ENCODE measurements at places on chromosomes 2 and 18. TPM values are rescaled to one million over a fixed set of nuclear protein-coding genes. Genes with fewer than 3 reads are reported as not detected.

- H3K27me3 ChIP-seq = no peaks in the 10 kb centered on the region
- H3K27ac ChIP-seq = no peak overlapping the region
- no peak for DNase-seq
- H3K4me1 ChIP-seq = no peaks in the 10 kb centered on the region
- no peaks in the 10 kb centered on the region for H3K36me3 ChIP-seq
Measured at GRCh38 chr18:616380-616995, 19.7 kb downstream of the CLUL1 start.

DNA sequence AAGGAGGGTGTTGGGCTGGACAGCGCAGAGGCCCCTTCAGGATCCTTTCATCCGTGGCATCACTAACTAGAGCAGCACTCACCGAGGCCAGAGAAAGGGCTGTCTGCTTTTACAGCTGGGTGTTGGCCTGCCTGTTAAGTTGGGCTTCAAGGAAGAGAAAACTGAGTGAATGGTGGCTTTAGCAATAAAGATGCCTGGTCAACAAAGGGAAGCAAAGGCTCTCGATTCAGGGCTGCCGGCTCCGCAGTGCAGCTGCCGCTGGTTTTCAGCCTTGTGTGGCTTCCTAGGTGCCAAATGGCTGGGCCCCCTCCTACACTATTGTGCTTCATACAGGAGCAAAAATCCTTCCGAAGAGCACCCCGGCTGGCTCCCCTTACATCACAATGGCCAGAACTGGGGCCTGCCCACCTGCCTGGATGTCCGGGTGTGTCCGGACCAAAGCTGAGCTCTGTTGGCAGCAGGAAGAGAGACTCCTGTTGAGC, 61.0 kb upstream of the GPR45 start:
- H3K27me3 ChIP-seq = no peaks in the 10 kb centered on the region
- no peaks in the 10 kb centered on the region for H3K4me1 ChIP-seq
- peak; percentile 13 for DNase-seq
- no peak overlapping the region for H3K27ac ChIP-seq
- H3K36me3 ChIP-seq = no peaks in the 10 kb centered on the region
- H3K4me3 ChIP-seq = no peak overlapping the region

DNA sequence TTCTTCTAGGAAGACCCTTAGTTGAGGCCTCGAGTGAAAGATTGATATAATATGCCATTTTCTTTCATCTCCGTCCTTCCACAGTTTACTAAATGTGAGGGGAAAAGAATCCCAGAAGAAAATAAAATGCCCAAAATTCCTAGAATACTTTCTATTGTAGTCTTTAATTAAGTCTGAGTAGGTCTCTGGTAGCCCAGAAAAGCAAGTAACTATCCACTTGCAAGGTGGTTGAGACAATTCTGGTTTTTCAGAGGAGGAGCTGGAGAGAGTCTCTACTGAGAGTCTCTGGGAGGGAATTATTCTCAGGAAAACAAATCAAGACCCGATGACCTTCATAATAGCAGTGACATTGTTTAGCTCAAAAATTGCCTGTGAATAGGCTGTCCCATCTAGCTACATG, 63.9 kb upstream of the TTC39C start:
- no peaks in the 10 kb centered on the region for H3K36me3 ChIP-seq
- H3K27ac ChIP-seq = no peak overlapping the region
- no peaks in the 10 kb centered on the region for H3K27me3 ChIP-seq
- no peak overlapping the region for H3K4me3 ChIP-seq

DNA sequence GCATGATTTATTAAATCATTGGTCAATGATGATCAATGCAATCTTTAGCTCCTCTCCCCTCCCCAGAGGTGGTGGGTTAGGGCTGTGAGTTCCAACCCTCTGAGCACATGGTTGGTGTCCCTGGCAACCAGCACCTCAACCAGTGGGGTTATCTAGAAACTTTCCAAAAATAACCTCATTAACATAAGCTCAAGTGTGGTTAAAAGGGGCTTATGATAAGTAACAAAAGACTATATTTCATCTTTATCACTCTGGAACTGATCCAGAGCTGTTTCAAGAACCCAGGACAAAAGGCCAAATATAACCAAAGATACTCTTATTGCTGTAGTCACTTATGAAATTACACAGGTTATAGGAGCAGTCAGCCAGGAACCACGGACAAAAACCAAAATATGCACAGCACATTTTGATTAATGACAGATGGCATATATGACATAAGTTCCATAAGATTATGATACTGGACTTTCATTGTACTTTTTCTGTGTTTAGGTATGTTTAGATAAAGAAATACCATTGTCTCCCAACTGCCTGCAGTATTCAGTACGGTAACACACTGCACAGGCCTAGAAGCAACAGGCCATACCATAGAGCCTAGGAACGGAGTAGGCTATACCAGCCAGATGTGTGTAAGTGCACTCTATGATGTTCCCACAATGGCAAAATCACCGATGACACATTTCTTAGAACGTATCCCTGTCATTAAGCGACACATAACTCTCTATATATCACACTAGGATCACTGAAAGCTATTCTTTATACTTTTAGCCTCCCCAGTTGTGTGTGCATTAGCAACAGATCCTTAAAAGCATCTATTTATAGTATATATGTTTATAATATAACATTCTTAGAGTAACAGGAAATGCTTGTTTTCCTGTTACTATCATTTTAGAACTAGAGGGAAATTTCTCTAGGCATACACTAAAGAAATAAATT, 31.9 kb downstream of the KIDINS220 start:
- H3K4me1 ChIP-seq = peaks cover 31% of the 10 kb centered on the region
- DNase-seq = no peak
- H3K27me3 ChIP-seq = no peaks in the 10 kb centered on the region
- H3K36me3 ChIP-seq = peaks cover 46% of the 10 kb centered on the region

DNA sequence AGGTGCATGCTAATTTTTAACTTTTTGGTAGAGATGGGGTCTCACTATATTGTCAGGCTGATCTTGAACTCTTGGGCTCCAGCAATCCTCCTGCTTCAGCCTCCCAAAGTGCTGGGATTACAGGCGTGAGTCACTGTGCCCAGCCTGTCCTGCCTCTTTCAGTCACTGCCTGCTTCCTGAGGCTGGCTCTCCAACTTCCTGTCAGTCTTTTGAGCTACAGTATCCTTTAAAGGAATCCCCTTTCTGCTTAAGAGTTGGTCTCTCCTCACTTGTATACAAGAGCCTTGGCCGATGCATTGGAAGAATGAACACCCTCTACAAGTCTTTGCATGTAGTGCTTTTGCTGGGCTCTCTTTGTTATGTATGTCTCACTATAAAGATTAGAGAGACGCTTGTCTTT, 88.4 kb upstream of the SMAD2 start:
- DNase-seq = no peak
- no peaks in the 10 kb centered on the region for H3K4me1 ChIP-seq
- H3K4me3 ChIP-seq = no peak overlapping the region
- H3K27ac ChIP-seq = no peak overlapping the region

DNA sequence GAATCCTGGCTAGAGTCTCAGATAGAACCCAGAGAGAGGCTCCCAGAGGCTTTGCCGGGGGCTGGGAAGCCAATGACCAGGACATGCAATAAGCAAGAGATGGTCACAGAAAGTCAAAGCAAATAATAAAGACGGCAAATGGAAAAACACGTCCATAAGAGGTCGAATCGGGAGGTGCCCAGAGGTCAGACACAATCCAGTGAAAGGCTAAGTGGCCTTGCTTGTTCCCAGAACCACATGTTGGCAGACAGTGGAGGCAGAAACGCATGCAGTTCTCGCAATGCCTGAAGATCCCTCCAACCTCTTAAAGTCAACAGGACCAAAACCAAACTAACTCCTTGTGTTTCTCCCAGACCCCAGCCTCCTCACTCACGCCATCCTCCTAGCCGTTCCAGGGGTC, 3.0 kb downstream of the CYB5A start:
- DNase-seq = no peak
- H3K4me3 ChIP-seq = no peak overlapping the region
- peak overlapping the region; percentile 47 for H3K27ac ChIP-seq
- no peaks in the 10 kb centered on the region for H3K36me3 ChIP-seq
- H3K27me3 ChIP-seq = no peaks in the 10 kb centered on the region
- no peaks in the 10 kb centered on the region for H3K4me1 ChIP-seq

DNA sequence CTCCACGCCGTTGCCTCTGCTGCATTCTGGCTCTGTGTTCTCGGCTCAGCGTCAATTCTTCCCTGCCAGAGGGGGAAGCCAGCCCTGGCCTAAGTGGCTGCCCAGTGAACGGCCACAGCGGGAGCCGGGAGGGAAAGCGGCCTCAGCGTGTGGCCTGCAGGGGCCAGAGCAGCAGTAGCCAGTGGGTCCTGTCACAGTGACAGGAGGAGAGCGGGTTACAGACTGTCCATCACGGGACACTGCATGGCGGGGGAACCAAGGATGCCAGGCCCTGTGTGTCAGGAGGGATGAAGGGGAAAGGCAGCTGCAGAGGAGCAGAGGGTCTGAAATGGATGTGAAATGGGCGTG, 39.7 kb downstream of the PDIA6 start:
- H3K27ac ChIP-seq = no peak overlapping the region
- H3K27me3 ChIP-seq = no peaks in the 10 kb centered on the region
- H3K4me3 ChIP-seq = no peak overlapping the region
- no peak for DNase-seq

- H3K36me3 ChIP-seq = no peaks in the 10 kb centered on the region
- no peaks in the 10 kb centered on the region for H3K27me3 ChIP-seq
- no peak overlapping the region for H3K4me3 ChIP-seq
- DNase-seq = no peak
- no peak overlapping the region for H3K27ac ChIP-seq
Measured at GRCh38 chr18:48891721-48892120, 59.0 kb downstream of the SMAD7 start.

DNA sequence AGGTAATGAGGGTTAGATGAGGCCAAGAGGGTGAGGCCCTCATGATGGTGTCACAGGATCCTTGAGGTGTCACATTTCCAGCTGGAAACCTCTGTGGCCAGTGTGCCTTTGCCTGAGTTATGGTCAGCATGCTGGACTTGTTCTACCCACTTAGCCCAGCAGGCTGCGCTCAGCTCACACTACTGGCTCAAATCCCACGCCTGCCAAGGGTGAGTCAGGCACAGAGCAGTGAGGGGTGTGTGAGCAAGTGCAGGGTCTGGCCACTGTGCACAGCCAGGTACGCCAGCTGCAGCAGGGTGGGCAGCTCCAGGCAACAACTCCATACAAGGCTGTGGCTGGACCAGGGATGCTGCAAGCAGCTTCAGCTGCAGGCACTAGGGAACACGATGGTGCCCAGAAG, 616.6 kb upstream of the FSHR start:
- H3K4me1 ChIP-seq = no peaks in the 10 kb centered on the region
- no peaks in the 10 kb centered on the region for H3K27me3 ChIP-seq
- H3K27ac ChIP-seq = no peak overlapping the region
- H3K36me3 ChIP-seq = no peaks in the 10 kb centered on the region
- no peak for DNase-seq

GRCh38 chr2:219285894-219286425, 6.8 kb downstream of the DNAJB2 start:
- H3K4me3 ChIP-seq = no peak overlapping the region
- peaks cover 42% of the 10 kb centered on the region for H3K36me3 ChIP-seq
- H3K27me3 ChIP-seq = no peaks in the 10 kb centered on the region

DNA sequence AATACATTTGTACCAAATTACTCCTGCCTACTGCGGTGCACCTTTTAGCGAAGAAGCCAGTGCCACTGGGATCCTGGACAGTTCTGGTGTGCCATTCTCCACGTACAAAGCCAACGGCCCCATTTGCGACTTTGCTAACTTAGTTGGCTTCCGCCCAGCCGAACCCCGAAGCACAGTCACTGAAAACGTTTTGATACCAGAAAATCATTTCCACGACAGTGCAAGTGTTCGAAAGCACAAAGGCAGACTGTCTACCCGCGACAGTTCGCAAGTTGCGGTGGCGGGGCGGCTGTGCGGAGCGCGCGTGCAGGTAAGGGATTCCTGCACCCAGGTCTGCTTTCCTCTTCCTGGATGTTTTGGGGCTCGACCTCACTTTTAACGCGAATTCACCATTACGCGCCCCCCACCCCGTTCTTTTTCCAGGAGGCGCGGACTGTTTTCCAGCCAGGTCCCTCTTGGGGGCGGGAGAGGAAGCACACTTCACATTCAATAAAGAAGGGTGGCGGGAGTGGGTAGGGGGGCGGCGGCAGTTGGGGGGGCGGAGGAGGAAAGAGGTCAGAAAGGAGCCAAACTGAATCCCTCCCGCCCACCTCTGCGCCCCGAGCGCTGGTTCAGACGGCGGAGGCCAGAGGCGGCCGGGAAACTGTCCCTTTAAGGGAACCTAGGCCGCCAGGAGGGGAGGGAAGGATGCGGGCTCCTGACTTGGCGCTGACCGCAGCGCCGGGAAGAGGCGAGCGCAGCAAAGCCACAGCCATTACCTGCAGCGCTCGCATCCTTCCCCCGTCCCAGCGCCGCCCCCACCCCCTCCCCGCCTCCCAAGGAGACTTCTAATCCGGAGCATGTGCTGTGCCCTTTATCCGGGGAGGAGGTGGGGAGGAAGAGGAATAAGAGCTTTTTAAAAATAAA, 107.4 kb upstream of the KCTD1 start:
- H3K27ac ChIP-seq = peak overlapping the region; percentile 93
- H3K4me1 ChIP-seq = peaks cover 19% of the 10 kb centered on the region
- peak overlapping the region; percentile 78 for H3K4me3 ChIP-seq
- no peaks in the 10 kb centered on the region for H3K36me3 ChIP-seq

- no peaks in the 10 kb centered on the region for H3K4me1 ChIP-seq
- no peak overlapping the region for H3K4me3 ChIP-seq
- H3K36me3 ChIP-seq = no peaks in the 10 kb centered on the region
Measured at GRCh38 chr2:23944527-23944926, 4.3 kb downstream of the UBXN2A start.

DNA sequence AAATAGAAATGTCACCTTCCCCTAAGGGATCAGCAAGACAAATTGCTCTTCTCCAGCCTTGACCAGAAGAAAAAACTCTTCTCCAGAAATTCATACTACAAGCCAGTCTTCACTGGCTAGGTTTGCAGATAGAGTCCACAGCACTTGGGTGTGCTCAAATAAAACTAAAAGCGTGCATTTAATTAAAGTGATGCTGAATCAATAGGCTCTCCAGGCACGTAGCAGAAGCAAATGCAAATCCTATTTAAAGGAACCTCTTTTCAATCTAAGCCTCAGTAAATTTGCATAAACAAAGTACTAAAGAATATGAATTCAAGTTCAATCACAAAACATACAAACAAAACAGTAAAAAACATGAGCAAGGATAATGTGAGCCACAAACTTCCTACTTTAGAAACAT, 744.4 kb upstream of the FANCL start:
- H3K27me3 ChIP-seq = no peaks in the 10 kb centered on the region
- no peak overlapping the region for H3K4me3 ChIP-seq
- H3K27ac ChIP-seq = no peak overlapping the region
- no peak for DNase-seq

DNA sequence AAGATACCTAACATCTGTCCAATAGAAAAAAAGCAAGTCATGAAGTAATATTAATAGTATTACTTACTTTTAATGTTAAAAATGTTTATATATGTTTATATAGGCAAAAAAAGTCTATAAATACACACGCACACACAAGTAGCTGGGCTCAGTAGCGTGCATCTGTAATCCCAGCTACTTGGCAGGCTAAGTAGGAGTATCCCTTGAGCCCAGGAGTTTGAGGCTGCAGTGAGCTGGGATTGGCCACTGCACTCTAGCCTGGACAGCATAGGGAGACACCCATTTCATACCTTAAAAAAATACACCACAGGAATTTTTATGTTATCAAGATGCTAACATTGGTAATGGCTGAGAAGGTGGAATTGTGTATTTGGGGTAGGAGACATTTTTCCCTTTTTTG, 17.4 kb upstream of the AFTPH start:
- no peaks in the 10 kb centered on the region for H3K27me3 ChIP-seq
- no peaks in the 10 kb centered on the region for H3K4me1 ChIP-seq
- H3K36me3 ChIP-seq = no peaks in the 10 kb centered on the region
- H3K4me3 ChIP-seq = no peak overlapping the region
- no peak overlapping the region for H3K27ac ChIP-seq

Gene INPP5D
- total RNA-seq = 2.9 TPM

Gene TUBB8B
- total RNA-seq = not detected

Gene CACNB4
- 0.90 TPM for total RNA-seq

Gene TXNDC2
- not detected for total RNA-seq

Gene CCDC68
- total RNA-seq = 7.3 TPM

Measured in right atrium auricular region (tissue), 2 donors.